ENCODE measurements at places on chromosomes 13 and 19.

DNA sequence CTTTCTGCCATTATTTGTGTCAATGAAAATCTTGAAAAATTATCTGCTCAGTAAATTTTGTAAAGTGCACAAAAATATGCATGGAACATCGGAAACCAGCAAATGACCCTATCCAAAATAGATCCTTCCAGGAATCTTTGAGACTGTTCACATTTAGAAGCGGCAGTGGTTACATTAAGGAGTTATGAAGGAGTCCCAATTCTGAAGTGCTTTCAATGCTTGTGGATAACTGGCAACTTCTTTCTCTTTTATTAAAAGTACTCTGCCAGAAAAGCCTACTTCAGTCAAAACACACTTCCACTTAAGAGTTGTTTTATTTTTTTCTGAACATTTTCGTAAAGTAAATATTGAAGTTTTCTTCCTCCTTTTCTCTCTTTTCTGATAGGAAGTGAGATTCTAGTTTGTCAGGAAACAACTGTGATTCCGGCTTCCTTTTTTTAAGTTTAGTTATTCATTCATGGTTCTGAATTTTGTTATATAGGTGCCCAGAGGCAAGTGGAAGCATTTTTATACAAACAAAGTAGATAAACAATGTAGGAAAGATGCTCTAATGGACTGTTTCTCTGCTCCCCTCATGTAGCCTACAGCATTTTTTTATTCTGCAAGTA, 83.5 kb downstream of the PCDH9 start:
- DNase-seq = no peak

DNA sequence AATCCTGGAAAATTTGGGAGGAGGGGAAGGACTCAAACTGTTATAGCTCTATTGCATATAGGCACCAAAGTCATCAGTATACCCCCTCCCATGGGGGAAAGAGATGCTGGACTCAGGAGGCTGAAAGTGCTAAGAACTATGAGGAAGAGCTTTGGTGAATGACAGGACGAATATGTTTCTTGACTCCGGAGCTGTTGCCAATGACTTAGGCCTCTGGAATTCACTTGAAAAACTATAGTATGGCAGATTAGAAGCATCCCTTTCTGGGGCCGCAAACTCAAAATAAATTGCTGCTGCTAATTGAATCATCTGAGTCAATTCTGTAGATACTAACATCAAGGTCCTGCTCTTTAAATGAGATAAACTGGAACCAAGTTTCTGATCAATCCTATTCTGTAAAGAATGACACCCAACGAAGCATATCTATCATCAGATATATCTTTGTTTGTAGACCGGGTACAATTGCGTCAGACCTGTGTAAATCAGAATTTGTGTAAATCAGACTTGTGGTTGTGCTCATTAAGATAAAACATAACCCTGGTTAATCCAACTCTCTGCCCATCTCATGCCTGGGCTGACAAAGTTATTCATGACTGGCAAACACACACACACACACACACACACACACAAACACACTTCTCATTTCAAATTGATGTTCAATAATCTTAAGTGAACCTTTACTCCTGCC, 1793.8 kb upstream of the PCDH20 start:
- DNase-seq = no peak

GRCh38 chr19:1067341-1067957, 482 bp downstream of the ARHGAP45 start:
- no peak for DNase-seq

DNA sequence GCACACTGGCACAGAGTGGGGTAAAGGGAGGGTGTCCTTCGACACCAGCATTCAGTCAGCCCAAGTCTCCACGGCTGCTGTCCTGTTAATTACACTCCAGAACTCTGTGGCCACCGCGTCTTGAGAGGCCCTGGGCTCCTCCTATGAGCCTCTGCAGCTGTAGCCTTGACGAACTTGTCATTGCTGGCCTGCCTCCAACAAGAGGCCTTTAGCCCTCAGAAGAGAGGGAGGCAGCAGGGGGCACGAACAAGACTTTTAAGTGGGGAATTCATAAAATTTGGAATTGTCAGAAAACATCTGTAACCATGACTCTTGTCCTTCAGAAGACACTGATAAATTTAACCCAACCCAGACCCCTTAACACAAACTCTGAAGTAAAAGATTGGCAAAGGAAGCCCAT, 241.9 kb downstream of the UQCRFS1 start:
- DNase-seq = no peak

- DNase-seq = no peak
These were observed 58.2 kb upstream of the USE1 start for GRCh38 chr19:17156947-17157302.

DNA sequence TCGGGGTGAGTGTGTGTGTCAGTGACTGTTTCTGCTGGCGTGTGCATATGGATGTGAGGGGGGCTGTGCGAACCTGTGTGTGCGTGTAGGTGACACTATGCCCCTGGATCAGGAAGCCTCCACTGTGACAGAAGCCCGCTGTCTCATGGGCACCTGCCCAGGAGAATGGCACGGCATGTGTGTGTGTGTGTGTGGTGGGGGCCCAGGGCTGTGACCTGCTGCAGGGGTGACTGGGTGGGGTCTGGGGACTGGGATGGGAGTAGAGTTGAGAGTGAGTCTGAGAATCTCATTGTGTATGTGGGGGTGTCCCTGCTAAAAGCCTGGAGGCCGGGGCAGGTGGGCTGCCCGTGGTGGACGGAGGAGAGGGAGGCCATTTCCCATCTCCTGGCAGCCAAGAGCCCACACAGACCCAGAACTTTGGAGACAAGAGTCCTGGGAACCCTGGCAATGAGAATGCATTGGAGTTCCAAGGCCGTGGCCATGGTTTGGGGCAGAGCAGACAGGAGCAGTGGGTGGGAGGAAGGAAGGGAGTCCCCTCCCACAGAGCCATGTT, 6.4 kb upstream of the TPM4 start:
- DNase-seq = no peak

DNA sequence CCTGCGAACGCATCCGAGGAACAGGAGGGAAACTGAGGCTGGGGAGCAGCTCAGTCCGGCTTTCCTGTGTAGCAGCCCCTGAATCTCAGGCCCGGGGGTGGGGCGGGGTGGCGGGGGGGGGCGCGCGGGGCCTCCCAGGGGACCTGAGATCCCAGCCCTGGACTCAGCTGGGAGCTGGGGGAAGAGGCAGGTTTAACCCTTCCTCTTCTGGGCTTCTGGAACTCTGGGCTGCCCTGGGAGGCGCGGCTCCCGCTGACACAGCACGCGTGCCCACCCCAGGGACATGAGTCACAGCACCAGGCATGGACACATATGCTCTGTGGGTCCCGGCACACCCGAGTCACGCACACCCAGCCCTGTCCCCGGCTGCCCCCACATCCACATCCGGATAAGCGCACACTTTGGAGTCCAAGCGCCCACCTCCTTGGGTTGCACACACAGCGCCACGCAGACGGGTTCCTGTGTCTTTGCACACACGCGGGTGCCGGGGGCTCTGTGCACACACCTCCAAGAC, 3.5 kb upstream of the CIRBP start:
- DNase-seq = no peak

GRCh38 chr19:55258476-55258827, 365 bp downstream of the PPP6R1 start:
- no peak for DNase-seq
